Mammary epithelial cell (primary cell): ENCODE measurements at places on chromosomes 13 and 19. TPM values are rescaled to one million over a fixed set of nuclear protein-coding genes. Genes with fewer than 3 reads are reported as not detected.

The TEX29 gene
- not detected for total RNA-seq

The SIAH3 gene
- total RNA-seq: under 0.01 TPM

The BRSK1 gene
- 4.2 and 5.6 TPM in 2 replicates for total RNA-seq

The DCT gene
- not detected in 2 replicates for total RNA-seq

The ZNF420 gene
- 4.1 and 8.6 TPM in 2 replicates for total RNA-seq

The LGALS14 gene
- not detected in 2 replicates for total RNA-seq

The LSR gene
- total RNA-seq: 91.5 TPM

The FUT2 gene
- 0.33 TPM for total RNA-seq
